ENCODE measurements at places on chromosomes 2 and 18.

- no peak for DNase-seq
Measured at GRCh38 chr2:26168785-26169184, 4.1 kb upstream of the GAREM2 start.

DNA sequence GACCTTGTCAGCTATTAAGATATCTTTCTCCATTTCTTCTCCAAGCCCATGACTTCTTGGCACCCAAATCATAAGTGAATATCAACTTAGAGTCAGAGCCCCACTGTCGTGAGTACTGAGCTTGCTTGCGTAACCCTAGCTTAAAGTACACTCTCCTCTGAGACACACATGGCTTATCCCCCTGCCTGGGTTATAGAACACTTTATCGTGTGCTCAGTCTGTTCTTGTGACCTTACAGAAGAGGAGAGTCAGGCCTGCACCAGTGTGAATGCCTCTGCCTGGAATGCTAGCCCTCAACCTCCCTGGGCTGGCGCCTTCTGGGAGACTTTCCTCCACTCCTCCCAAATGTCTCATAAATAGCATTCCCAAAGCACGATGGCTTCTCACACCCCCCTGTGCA is 79.3 kb downstream of the CEP192 start:
- DNase-seq: no peak

DNA sequence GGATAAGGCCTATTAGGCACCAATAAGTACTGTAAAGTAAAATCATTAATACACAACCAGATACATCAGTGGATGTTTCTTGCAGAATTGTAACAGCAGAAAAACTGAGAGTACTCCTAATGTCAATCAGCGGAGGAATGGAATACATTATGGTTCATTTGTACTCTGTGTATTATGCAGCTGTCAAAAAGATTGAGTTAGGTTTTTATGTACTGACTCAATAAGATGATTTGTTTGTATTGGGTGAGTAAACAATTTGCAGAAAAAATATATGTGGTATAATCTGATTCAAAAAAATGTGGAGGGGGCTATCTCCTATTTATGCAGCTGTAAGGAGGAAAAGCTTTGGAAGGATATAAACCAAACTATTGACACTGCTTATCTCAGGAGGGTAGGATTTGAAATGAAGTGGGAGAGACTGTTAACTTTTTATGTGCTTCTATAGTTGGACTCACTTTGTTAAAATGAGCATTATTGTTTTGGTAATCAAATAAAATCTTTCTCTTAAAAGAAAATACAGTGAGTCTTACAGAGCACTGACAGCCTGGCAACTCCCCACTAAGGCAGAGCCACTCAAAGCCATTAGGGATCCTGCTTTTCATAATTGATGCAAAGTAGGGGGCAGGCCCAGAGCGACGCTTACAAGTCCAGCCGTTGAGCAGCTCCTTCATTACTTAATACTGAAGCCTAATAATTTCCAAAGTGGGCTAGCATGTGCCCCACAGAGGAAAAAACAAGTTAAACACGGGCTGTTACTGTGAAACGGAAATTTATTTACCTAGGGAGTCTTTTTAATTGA is 168.8 kb downstream of the PHLPP1 start:
- DNase-seq: no peak

GRCh38 chr2:170895023-170895757 is 33.9 kb upstream of the GORASP2 start:
- DNase-seq: no peak
